Left hindlimb (tissue), 1 donor: ENCODE measurements at places on chromosomes 4 and X.

DNA sequence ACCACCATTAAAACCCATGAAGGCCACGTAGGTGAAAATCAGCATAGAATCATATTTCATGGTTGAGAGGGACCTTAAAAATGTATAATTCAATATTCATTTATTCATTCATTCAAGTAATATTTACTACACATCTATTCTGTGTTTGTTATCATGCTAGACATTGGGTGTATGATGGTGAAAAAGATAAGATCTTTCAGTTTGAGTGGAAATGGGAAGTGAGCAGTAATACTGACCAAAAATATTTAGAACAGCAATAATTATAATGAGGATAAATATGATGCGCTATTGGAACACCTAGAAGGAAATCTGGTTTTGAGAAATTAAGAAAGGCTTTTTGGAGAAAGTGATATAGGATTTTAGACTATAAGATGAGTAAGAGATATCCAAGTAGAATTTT, 28.0 kb downstream of the DKK2 start:
- DNase-seq, result no peak

- no peak for DNase-seq
Measured at GRCh38 chr4:110801591-110801990, 178.7 kb upstream of the PITX2 start.

- DNase-seq, result no peak
Measured at GRCh38 chr4:24914460-24914859, 1.6 kb upstream of the CCDC149 start.

- DNase-seq, result no peak
Measured at GRCh38 chrX:68686097-68686977, 38.9 kb downstream of the STARD8 start.

GRCh38 chr4:108052558-108053120, 63.0 kb downstream of the HADH start:
- DNase-seq, result no peak

DNA sequence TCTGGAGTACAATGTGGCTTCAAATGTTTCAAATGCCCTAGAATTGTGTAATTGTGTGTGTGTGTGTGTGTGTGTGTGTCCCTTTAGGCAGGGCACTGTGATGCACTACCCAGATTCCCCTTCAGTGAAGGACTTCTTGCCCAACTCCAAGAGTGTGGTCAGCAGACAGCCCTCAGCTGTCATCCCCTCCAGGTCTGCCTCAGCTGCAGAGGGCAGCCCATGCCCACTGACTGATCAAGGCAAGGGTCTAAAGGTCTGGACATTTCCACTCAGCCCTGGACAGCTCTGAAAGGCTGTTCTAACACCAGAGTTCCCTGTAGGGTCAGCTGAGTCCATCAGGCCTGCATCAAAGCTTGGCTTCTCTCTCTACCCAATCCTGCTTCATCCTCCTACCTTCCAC, 83.9 kb upstream of the USP9X start:
- no peak for DNase-seq

GRCh38 chrX:40465735-40466551, 114.8 kb upstream of the ATP6AP2 start:
- no peak for DNase-seq

DNA sequence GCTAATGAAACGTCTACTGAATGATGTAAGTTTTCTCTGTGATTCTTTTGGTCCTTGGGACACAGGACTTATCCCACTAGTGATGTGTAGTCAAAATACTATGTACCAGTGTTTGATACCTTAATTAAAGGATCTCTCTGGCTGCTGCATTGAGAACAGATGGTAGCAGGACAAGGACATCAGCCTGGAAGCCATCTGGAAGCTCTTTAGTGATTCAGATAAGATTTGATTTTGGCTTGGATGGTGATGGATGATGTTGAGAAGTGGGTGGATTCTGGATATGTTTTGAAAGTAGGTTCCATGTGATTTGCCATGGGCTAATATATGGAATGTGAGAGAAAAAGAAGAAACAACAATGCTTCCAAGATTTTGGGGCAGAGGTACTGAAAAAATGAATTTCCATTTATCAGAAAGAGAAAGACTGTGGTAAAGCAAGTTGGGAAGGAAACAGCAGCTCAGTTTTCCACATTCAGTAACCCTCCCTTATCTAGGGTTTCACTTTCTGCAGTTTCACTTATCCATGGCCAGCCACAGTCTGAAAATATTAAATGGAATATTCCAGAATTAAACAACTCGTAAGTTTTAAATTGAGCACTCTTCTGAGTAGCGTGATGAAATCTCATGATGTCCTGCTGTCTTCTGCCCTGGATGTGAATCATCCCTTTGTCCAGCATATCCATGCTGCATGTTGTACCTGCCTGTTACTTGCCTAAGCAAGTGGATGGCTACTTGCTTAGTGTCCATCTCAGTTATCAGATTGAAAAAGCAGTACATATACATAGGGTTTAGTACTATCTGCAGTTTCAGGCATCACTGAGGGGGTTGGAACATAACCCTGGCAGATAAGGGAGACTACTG, 15.6 kb downstream of the CD38 start:
- no peak for DNase-seq

GRCh38 chr4:15765910-15766697, 12.0 kb upstream of the CD38 start:
- DNase-seq, result no peak

DNA sequence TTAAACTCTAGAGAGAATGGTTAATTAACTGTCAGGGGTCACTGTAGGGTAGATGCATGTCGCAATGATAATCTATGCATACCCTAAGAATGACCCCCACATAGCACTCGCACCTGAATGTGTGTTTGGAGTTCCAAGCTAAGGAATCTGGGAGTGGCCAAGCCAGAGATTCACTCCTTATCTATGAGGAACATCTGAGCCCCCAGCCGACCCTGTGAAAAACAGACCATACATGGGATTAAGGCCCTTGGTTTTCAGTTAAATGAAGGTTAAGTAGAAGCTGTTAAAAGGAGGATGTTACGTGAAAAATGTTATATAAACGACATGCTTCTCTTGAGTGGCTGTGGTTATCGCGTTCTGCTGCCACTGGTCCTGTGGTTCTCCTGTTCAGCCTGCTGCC, 147.2 kb downstream of the RELL1 start:
- no peak for DNase-seq

DNA sequence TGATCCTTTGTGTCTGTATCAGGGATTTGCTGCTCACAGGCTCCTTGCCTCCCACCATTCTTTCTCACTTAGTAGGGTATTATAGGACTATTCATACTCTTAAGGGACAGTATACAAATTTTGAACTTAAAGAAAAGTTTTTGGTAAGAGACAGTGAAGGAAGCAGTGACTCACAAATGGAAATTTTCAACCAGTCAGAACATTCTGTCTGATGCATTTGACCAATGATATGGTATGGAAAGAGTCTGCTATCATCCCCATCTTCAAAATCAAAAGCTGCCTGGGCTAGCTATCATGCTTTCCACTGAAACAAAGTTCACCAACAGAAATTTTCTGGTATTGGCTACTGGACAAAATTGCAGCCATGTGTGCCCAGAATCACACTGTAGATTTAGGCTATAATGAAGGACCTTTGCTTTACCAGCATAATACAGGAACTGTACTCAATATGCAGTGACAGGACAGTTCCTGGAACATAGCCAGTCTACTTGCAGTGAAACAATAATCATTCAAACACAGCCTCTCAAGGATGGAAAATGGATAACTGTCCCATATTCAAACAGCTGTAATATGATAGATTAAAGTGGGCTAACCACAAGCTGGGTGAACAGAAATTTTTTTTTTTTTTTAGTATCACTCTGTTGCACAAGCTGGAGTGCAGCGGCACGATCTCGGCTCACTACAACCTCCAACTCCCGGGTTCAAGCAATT, 109.0 kb upstream of the ACSL4 start:
- no peak for DNase-seq

- DNase-seq, result no peak
Measured at GRCh38 chrX:155188786-155189185, 27.5 kb upstream of the VBP1 start.

DNA sequence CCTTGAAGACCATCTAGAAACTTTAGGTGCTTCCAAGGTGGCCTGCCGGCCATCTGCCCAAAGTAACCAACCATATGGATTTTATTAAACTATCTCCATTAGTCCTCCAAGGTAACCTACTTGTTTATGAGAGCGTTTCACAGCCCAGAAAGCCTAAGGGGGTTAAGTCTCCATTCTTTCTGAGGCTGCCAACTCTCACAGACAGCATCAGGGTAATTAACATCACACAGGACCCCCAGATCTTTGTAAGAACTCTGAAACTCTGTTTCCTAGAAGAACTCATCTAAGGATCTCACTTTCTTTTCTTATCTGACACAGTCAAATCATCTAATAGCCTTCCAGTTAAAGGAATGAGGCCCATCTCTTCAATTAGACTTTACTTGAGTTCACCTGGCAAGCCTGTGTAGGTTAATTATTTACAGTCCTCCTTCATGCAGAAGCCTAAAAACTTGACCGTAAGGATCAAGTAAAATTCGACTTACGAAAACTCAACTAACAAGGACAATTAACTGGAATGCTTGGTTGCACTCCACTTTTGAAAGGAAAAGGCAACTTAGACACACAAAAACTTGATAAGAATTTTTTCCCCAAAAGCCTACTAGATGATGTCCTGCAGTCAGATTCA, 252.5 kb downstream of the GRIA3 start:
- DNase-seq, result no peak

DNA sequence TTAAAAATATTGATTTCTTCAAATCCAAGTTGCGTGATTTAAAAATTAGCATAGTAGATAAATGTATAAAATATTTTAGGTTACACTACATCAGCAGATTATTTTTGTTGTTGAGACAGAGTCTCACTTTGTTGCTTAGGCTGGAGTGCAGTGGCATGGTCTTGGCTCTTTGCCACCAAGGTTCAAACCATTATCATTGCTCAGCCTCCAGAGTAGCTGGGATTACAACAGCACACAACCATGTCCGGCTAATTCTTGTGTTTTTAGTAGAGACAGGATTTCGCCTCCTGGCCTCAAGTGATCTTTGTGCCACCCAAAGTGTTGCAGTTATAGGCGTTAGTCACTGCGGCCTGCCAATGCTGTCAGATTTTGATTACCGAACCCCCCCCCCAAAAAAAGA, 1390.5 kb upstream of the TENM3 start:
- no peak for DNase-seq

DNA sequence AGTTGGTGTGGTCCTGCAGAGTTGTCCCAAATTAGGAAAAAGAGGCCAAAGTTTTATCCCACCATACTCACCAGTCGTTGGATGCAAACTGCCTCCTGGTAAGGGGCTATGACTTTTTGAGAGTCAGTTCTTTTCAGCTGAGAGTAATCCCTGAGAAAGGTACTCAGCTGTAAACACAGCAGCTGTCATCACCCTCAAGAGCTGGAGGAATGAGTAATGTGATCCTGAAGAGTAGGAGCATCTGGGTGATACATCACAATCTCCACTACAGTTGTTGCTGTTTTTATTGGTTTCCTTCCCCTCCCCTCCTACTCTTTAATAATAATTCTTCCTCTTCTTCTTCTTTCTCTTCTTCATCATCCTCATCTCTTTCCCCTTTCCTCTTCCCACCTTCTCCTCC, 5.7 kb downstream of the MAGEE1 start:
- DNase-seq, result no peak

- DNase-seq, result no peak
Measured at GRCh38 chrX:7941390-7942042, 14.3 kb upstream of the PNPLA4 start.

DNA sequence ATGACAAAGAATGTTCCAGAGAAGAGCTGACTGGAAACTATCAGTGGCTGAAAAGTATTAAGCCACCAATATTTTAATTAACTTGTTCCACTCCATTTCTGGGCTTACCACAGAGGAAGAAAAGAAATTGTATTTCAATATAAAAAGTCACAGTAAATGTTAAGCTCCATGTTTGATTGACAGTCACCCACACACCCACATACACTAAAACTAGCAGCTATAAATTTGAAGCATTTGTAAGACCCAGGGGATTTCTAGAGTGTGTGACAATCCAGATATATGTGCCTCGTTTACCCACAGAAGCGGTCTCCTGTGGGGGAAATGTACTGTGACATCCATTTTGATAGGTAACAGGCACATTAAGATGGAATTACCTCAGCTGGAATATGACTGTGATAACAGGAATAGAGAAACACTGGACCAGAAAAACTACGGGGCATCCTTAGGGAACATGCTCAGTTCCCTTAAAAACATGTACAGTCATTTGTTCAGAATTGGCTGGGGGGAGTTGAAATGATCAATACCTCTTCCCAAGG, 39.0 kb upstream of the RASGEF1B start:
- DNase-seq, result no peak

DNA sequence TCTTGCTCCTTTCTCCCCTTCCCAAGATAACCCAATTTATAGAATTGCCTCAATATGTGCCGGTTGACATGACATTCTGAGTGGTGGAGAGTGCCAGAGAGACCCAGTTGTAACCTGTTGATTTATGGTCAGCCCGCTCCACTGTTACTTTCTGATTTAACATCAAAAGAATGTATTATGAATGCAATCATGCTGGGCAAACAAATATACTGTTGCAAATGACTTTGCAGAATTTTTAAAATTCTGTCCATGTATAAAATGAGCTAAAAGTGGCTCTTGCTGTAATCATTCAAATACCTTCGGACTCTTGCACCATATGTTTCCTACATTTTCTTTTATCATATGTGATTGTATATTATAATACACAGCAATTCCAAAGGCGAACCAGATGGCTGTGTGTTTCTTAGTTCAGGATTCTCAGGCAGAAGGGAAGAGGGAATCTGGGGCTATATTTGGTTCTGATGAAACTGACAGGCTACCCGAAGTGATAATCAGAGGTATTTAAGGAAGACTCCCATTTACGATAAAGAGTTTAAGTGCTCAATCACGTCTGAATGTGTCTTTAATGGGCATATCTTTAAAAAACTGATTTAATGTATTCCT, 131.7 kb downstream of the CLCN4 start:
- DNase-seq, result no peak

DNA sequence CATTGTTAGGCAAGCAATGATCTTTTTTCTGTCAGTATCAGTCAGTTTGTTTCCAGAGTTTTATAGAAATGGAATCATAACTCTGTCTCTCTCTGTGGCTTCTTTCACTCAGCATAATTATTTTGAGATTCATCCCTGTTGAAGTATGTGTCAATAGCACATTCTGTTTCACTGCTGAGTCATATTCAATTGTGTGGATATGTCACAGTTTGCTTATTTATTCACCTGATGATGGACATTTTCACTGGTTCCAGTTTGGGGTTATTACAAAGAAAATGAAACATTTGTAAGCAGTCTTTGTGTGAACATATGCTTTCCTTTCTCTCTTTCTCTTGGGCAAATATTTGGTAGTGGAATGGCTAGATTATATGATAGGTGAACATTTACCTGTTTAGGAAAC, 10.2 kb upstream of the ZNF718 start:
- DNase-seq, result no peak

DNA sequence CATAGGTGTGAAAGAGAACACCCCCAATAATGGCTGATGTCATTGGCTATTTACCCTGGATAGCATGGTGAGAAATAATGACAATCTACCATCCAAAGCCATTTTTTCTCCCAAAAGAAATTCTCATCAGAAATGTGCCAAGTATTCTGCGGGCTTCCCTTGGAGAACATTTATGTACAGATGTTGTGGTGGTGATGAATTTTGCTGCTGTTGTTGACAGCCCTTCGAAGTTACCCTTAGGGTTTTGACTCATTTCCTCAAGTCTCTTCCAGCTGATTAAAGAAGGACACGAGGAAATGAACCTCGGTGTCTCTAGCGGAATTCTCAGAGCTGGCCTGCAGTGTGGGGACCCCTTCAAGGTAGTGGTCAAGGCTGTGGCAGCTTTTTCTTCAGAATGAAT, 3.4 kb downstream of the KIT start:
- DNase-seq, result no peak

GRCh38 chr4:27000122-27000521, 139.5 kb downstream of the STIM2 start:
- no peak for DNase-seq
